ENCODE measurements at places on chromosomes 6 and 20.

- no peak for DNase-seq
Measured at GRCh38 chr20:41172296-41173140, 35.2 kb downstream of the PLCG1 start.

DNA sequence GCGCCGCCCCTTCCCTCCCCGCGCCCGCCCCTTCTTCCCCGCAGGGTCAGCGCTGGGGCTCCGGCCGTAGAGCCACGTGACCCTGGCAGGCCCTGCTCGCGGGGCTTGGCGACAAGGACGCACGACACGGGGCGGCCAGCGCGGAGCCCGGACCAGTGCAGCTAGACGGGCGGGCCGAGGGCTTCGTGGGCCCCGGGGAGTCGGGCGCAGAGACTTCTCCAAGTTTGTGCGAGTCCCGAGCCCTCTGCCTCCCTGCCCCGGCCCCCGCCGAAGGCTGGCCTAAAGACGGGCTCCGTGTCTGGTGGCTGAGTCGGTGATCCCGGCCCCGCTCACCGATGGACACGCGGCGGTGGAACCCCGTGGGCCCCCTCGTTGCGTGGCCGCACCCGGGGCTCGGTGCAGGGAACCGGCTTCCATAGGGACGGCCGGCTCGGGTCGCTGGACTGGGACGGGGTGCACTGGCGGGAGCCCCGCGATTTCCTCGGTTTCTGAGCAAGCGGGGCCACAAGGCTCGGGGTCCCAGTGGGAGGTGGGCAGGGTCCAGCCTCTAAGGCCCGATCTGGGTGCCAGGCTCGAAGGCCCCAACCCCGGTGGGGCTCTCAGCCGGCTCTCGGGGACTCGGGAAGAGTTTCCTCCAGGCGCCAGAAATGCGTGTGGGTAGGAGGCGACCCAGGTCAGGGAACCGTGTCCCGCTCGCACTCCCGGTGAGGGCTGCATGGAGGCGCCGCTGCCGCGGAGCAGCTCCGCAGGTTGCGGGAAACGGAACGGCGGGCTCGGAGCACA lies 452 bp upstream of the GATA5 start:
- DNase-seq = no peak

- DNase-seq = no peak
Measured at GRCh38 chr6:163661272-163661671, 246.8 kb downstream of the QKI start.

GRCh38 chr6:57123111-57123510 lies 33.1 kb downstream of the ZNF451 start:
- DNase-seq = no peak

DNA sequence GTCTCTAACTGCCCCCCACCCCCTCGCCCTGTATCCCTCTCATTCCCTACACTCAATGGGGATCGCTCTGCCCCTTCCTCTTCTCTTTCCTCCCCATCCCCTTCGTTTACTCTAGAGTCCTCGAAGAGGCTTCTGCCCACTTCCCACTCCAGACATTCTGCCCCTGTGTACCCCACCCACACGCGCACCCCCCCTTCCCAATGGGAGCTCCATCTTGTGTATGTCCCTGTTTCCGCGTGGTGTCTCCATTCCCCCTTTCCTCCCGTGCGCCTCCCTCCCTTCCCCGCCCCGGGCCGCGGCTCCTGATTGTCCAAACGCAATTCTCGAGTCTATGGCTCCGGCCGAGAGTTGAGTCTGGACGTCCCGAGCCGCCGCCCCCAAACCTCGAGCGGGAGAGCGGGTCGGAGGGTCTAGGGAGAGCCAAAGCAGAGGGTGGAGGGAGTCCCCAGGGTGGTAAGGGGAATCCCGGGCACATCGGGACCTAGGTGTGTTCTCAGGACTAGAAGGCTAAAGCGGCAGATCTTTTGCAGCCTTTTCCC lies 679 bp upstream of the RING1 start:
- DNase-seq = no peak

DNA sequence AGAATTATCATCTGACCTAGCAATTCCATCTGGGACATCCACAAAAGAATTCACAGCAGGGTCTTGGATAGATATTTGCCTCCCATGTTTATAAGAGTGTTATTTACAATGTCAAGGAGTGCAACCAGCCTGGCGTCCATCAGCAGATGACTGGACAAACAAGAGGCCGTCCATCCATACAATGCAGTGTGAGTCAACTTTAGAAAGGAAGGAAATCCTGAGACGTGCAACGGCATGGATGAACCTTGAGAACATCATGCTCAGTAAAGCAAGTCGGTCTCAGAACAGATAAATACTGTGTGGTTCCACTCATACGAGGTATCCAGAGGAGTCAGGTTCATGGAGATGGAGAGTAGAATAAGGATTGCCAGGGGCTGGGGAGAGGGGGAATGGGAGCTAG lies 46.4 kb downstream of the FOXF2 start:
- DNase-seq = no peak

- DNase-seq = no peak
Measured at GRCh38 chr20:51810155-51811041, 8.1 kb upstream of the SALL4 start.

DNA sequence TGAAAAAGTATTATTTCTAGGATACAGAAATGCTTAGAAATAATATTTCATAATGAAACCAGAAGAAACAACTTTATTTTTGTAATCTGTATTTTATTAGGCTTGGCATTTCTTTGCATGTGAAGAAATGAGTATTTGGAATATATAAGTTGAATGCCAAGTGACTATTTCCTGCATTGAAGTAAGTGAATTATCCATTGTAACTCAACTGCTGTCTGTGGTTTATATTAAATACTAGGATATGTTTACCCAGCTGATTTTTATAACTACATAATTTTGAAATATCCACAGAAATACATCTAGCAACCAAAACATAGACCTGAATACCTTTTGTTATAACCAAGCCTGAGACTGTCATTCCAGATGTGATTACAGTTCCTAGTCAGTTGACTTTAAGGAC lies 207.6 kb downstream of the THBS2 start:
- no peak for DNase-seq

All from activated CD8-positive, alpha-beta T cell treated with anti-CD3 and anti-CD28 coated beads, Interleukin-2, amount 10 ng/mL, durations not matched to agents 7 days and 5 days (primary cell).